ENCODE measurements at places on chromosomes 5 and 9.

- no peak for DNase-seq
These were observed 1738.8 kb downstream of the EFNA5 start for GRCh38 chr5:105931881-105932421.

DNA sequence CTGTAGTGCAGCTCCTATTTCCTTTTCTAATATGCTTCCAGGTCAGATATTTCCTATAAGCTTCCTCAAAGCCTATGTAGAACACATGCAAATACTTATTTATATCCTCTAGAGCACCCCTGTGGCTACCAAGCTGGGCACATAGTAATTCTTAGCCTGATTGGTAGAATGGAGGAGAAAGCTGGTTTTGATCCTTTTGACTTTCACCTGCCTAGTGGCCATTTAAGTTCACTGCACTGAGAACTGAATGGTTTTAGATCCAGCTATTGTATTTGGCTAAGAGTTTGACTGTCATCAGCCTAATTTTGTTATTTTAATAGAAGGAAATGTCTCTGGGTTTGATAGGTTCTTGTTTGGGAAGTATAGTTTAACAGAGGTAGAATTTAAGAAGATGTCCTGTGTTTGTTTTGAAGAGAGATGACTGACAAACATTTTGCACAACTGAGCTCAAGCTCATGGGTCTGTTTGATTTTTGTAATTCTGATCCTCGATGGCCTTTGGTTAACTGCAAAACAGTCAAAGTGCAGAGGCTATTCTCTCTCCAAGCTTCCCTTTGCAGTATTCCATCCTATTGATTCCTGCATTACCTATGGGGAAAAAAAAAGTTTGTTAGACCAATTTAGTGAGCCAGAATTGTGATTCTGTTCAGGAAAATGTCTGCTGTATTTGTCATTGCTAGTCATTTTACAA is 85.4 kb downstream of the KCNN2 start:
- DNase-seq = peak; percentile 18

DNA sequence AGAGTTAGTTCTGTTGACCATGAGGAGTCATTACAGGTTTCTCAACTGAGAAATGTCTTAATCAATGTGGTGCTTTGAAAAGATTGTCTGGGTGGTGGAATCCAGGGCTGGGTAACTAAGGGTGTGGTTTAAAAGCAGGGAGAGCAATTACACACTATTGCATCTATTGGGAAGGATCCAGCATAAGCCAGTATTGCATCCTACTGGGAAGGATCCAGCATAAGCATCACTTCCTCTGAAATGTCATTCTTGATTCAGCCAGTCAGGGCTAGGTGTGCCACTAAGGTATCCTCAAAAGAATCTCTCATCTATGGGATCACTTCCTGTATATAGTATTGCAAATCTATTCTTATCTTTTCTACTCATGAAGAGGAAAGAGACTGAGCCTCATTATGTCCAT is 38.6 kb downstream of the ELOVL7 start:
- DNase-seq = no peak

DNA sequence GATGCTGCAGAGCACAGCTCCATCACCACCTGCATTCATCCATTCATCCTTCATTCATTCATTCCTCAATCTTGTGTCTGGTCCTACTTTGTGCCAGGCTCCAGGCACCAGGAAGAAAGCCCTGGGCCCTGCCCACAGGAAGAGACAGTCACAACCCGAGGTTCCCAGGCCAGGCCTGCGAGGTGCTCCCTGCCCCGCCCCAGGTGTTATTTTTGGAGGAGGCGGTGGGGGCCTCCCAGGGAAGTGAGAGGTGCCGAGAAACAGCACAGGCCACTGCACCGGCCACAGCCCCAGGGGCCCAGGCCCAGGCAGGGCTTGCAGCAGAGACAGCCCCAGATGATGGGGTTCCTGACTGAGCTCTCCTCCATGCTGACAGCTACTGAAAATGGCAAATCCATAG is 33.4 kb downstream of the VAV2 start:
- DNase-seq = no peak

GRCh38 chr5:2217219-2217618 is 334.5 kb upstream of the IRX4 start:
- DNase-seq = no peak

DNA sequence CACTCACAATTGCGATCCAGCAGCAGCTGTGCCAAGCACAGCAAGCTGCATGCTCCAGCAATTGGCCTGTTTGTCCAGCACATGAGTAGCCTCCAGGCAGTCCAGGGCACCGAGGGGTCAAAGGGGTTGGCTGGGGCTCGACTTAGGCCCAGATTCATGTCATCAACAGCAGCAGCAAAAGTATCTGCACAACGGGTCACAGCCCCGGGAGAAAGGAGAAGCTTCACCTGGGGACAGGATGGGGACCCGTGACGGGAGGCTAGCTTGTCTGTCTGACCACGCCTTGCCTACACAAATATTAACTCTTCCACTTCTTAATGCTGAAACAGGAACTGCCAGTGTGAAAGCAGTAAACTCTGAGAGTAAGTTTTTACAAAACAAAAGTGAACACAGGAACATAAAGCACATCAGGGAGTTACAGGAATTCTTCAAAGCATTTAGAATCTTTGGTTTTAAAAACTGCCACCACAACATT is 191.2 kb downstream of the PIK3R1 start:
- peak; percentile 22 for DNase-seq
